ENCODE measurements at places on chromosomes 4 and X. TPM values are rescaled to one million over a fixed set of nuclear protein-coding genes. Genes with fewer than 3 reads are reported as not detected.
A peak's percentile ranks its signal among the peaks of the same experiment; 100 is the strongest.

- peaks cover 74% of the 10 kb centered on the region for H3K27me3 ChIP-seq
- no peak overlapping the region for H3K4me3 ChIP-seq
- H3K36me3 ChIP-seq: no peaks in the 10 kb centered on the region
- no peaks in the 10 kb centered on the region for H3K4me1 ChIP-seq
- H3K27ac ChIP-seq: no peak overlapping the region
- peak; percentile 11 for DNase-seq
Observed at GRCh38 chrX:132968296-132968949, 10.0 kb upstream of the HS6ST2 start.

DNA sequence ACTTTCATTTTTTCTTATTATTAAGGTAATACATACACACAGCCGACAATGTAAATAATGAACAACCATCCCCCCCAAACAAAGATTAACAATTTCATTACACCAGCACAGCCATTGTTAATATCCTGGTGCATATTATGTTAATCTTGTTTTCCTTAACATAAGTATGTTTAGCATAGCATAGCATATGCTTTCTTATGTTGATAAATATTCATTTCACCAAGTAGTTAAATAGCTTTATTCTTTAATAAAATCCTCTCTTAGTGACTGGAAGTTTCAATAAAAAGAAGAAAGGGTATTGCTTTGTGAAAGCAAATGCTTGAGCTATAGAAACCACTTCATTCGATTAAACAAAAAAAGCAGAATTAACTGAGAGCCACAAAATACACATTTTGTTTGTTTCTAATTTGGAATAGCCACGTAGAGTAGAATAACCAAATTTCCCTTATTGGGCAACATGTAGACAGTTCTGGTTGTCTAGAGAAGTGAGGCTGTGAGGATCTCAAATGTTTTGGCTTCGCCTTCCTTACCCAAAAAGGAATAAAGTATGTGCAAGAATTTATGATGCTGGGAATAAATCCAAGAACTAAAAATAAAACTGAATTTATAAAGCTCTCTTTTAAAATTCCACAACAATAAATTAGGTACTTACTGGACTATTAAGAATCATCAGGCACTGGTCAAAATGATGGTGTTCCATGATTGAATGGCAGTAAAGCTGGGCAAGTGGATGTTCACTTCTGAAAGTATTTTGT, 118.0 kb downstream of the PDE5A start:
- H3K4me3 ChIP-seq: no peak overlapping the region
- DNase-seq: no peak
- H3K27ac ChIP-seq: no peak overlapping the region
- no peaks in the 10 kb centered on the region for H3K27me3 ChIP-seq
- H3K4me1 ChIP-seq: no peaks in the 10 kb centered on the region

DNA sequence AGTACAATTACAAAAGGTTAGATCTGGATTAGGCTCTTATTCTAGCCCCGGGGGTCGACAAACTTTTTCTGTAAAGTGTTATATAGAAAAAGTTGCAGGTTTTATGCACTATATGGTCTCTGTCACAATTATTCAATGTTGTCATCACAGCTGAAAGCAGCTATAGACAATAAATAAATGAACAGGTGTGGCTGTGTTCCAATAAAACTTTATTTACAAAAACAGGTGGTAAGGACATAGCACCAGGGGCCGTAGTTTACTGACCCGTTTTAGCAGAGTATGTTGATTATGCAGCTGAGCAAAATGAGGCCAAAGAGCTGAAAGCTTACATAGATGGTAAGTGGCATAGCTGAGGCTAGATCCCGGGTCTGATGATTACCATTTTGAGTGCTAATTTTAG, 13.0 kb upstream of the CXorf38 start:
- no peak overlapping the region for H3K4me3 ChIP-seq
- H3K36me3 ChIP-seq: peaks cover 32% of the 10 kb centered on the region
- no peaks in the 10 kb centered on the region for H3K4me1 ChIP-seq
- H3K27ac ChIP-seq: no peak overlapping the region
- H3K27me3 ChIP-seq: no peaks in the 10 kb centered on the region
- DNase-seq: no peak

DNA sequence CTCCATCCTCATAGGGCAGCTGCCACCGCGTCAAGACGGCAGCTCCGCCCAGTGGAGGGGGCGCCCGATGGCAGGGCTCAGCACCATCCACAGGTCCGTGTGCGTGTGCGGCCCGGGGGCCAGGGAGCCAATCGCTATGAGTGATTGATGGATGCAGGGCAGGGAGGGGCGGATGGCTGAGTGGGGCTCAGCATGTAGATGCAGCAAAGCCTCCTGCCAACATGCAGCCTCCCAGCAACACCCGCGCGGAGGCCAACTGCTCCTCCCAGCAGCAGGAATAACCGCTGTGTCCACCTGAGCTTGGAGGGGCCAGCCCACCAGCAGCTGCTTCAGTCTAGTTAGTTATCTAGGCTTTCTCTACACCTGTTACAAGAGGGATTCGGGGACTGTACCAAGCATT, 77.4 kb downstream of the MTMR1 start:
- no peaks in the 10 kb centered on the region for H3K27me3 ChIP-seq
- peaks cover 7% of the 10 kb centered on the region for H3K4me1 ChIP-seq
- no peak overlapping the region for H3K4me3 ChIP-seq
- no peak for DNase-seq

DNA sequence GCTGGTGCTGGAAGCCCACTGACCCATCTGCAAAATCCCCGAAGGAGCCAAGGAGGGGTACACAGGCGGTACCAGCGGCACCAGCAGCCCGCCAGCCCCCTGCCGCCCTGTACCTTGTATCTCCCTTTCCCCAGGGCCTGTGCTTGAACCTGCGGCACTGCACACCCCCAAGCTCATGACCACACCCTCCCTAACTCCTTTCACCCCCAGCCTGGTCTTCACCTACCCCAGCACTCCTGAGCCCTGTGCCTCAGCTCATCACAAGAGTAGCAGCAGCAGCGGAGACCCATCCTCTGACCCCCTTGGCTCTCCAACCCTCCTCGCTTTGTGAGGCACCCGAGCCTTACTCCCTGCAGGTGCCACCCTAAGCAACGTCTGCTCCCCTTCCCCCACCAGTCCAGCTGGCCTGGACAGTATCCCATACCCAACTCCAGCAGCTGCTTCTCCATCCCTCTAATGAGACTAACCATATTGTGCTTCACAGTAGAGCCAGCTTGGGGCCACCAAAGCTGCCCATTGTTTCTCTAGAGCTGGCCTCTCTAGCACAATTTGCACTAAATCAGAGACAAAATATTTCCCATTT, 94.9 kb downstream of the LARP1B start:
- H3K4me3 ChIP-seq: no peak overlapping the region
- H3K27me3 ChIP-seq: no peaks in the 10 kb centered on the region
- no peak for DNase-seq
- H3K4me1 ChIP-seq: no peaks in the 10 kb centered on the region
- H3K36me3 ChIP-seq: peaks cover 27% of the 10 kb centered on the region

GRCh38 chr4:8874896-8875680, 3.4 kb upstream of the HMX1 start:
- no peak overlapping the region for H3K4me3 ChIP-seq
- DNase-seq: no peak
- peaks cover 32% of the 10 kb centered on the region for H3K27me3 ChIP-seq
- no peaks in the 10 kb centered on the region for H3K36me3 ChIP-seq
- no peak overlapping the region for H3K27ac ChIP-seq

DNA sequence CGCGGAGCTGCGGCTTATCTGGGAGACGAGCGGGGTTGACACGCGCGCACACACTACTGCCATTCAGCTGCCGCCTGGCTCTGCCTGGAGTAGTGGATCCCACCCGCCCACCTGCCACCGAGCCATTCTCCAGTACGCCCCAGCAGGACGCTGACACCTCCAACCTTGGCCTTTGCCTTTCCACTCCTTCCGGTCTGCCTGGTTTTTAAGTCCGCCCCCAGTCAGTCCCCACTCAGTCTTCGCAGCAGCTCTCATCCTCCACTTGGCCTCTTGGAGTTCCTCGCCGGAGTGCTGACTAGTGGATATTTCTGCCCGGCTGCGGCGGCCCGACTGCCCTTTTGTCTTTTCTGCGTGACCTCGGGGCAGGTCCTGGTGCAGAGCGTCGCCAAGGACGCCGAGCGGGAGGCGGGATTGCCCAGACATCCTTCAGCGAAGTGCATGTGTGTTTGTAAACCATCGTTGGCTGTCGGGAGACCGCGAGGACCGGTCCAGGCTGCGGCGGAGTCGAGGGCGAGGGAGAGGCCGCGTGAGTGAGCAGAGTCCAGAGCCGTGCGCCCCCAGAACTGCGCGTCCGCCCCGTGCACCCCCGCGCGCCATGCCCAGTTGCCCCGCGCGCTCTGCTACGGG, 1.1 kb downstream of the SLIT2 start:
- peaks cover 29% of the 10 kb centered on the region for H3K4me1 ChIP-seq
- peak; percentile 48 for DNase-seq
- peaks cover 6% of the 10 kb centered on the region for H3K36me3 ChIP-seq
- H3K27ac ChIP-seq: peak overlapping the region; percentile 63
- no peaks in the 10 kb centered on the region for H3K27me3 ChIP-seq

GRCh38 chr4:185020863-185021761, 2.8 kb downstream of the HELT start:
- no peaks in the 10 kb centered on the region for H3K36me3 ChIP-seq
- no peak overlapping the region for H3K4me3 ChIP-seq
- H3K27me3 ChIP-seq: peaks cover 90% of the 10 kb centered on the region
- DNase-seq: no peak

- H3K4me1 ChIP-seq: peaks cover 14% of the 10 kb centered on the region
- no peak overlapping the region for H3K27ac ChIP-seq
- no peaks in the 10 kb centered on the region for H3K27me3 ChIP-seq
- no peak for DNase-seq
- H3K4me3 ChIP-seq: no peak overlapping the region
Observed at GRCh38 chr4:81562093-81562492, 90.4 kb upstream of the RASGEF1B start.

DNA sequence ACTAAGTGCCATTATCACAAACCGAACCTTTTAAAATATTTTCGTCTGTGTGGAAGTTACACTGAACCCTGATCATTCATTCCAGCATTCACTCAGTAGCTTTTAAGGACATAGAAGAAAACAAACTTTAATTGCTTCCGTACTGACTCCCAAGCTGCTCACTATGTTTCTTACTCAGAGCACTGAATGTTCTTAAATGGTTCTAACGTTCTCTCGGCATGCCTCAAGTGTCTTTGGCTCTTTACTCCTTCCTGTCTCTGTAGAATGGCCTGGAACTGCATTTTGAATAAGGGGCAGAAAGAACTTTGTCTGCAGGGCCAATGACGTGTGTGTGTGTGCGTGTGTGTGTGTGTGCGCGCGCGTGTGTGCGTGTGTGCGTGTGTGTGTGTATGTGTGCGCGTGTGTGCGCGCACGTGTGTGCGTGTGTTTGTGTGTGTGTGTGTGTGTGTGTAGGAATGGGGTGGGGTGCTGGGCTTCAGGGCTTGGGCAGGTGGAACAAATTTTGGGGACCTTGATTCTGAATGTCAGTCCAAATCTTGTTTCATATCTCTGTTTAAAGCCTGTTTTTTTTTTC, 50.5 kb upstream of the PAQR3 start:
- no peak for DNase-seq
- H3K4me3 ChIP-seq: no peak overlapping the region
- no peaks in the 10 kb centered on the region for H3K36me3 ChIP-seq
- H3K27me3 ChIP-seq: peaks cover 13% of the 10 kb centered on the region
- H3K27ac ChIP-seq: no peak overlapping the region

DNA sequence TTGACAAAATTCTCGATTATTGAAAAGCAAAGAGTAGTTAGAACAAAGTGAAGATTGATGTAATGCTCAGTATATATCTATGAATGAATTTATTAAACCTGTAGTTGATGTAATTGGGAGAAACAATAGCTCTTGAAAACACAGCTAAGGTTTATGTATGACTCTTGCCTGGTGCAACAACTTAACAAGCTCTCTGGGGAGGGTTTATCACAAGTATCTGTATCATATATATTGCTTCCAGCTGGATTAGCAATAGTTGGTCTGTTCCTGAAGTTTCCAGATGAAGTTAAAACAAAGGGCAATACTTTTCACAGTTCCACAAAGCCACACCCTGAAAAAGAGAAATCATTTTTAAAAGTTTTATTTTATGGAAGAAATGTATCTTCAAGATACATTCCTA, 91.4 kb downstream of the ARSJ start:
- H3K4me3 ChIP-seq: no peak overlapping the region
- no peaks in the 10 kb centered on the region for H3K27me3 ChIP-seq
- no peak for DNase-seq
- no peak overlapping the region for H3K27ac ChIP-seq
- H3K4me1 ChIP-seq: no peaks in the 10 kb centered on the region
- H3K36me3 ChIP-seq: peaks cover 8% of the 10 kb centered on the region

- H3K36me3 ChIP-seq: no peaks in the 10 kb centered on the region
- H3K27me3 ChIP-seq: no peaks in the 10 kb centered on the region
- no peak overlapping the region for H3K4me3 ChIP-seq
Observed at GRCh38 chr4:181566490-181566889, 676.7 kb upstream of the TENM3 start.

GRCh38 chr4:119537586-119537985, 91.0 kb downstream of the PDE5A start:
- H3K27me3 ChIP-seq: no peaks in the 10 kb centered on the region
- H3K27ac ChIP-seq: no peak overlapping the region
- no peak for DNase-seq
- H3K36me3 ChIP-seq: peaks cover 4% of the 10 kb centered on the region

DNA sequence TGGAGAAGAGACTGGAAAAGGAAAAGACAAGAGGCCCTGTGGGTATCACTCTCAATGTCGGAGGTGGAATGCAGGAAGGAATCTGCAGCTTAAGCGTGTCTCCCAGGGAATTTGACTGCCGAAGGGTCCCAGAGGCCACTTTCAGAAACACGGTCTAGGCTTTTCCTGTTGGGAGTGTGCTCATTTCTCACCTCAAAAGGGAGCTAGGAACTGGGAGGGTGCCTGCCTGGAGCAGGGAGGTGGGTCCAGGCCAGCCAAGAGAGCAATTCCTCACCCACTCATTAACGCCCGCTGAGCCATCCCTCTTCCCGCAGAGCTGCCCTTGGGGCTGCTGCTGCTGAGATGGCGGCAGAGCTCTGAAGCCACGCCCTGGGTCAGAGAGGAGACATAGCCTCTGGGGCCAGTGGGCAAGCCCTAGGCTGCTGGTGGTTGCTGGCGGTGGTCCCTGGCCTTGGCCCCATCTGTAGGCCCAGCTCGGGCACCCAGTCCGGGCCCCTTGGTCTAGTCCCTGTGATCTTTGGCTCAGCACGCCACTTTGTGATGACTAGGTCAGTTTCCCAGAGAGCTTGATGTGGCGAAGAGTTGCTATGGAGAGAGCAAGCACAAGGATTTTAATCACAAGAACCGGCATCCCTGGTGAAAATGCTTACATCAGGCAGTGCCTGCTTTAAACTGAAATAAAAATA, 4.1 kb downstream of the ZNF185 start:
- H3K4me3 ChIP-seq: no peak overlapping the region
- no peak overlapping the region for H3K27ac ChIP-seq

GRCh38 chr4:147328756-147329446, 152.0 kb upstream of the EDNRA start:
- H3K4me3 ChIP-seq: no peak overlapping the region
- no peak for DNase-seq
- H3K27me3 ChIP-seq: no peaks in the 10 kb centered on the region
- no peaks in the 10 kb centered on the region for H3K36me3 ChIP-seq

GRCh38 chr4:168384437-168385141, 66.0 kb upstream of the DDX60 start:
- DNase-seq: no peak
- peaks cover 15% of the 10 kb centered on the region for H3K4me1 ChIP-seq
- peaks cover 6% of the 10 kb centered on the region for H3K36me3 ChIP-seq
- H3K4me3 ChIP-seq: no peak overlapping the region

- no peaks in the 10 kb centered on the region for H3K27me3 ChIP-seq
- DNase-seq: peak; percentile 80
- H3K27ac ChIP-seq: no peak overlapping the region
- peak overlapping the region; percentile 19 for H3K4me3 ChIP-seq
- peaks cover 9% of the 10 kb centered on the region for H3K4me1 ChIP-seq
Observed at GRCh38 chr4:74675673-74676279, 118.5 kb downstream of the BTC start.

The SH2D1A gene
- not detected for total RNA-seq

The BEX1 gene
- not detected for total RNA-seq

The ADAM29 gene
- not detected for total RNA-seq

The HEPH gene
- 0.40 TPM for total RNA-seq

The TMEM150C gene
- 0.10 TPM for total RNA-seq

The SYP gene
- 0.75 TPM for total RNA-seq

The RNF150 gene
- total RNA-seq: 0.44 TPM
